ENCODE measurements at places on chromosomes 2 and 18.

GRCh38 chr2:192098814-192099491 lies 95.8 kb downstream of the TMEFF2 start:
- no peak for DNase-seq

GRCh38 chr2:46162329-46163097 lies 134.7 kb upstream of the EPAS1 start:
- no peak for DNase-seq

- DNase-seq, result no peak
These were observed 206.8 kb downstream of the OTX1 start for GRCh38 chr2:63257473-63257872.

- DNase-seq, result no peak
These were observed 89.7 kb upstream of the COL3A1 start for GRCh38 chr2:188884517-188884916.

DNA sequence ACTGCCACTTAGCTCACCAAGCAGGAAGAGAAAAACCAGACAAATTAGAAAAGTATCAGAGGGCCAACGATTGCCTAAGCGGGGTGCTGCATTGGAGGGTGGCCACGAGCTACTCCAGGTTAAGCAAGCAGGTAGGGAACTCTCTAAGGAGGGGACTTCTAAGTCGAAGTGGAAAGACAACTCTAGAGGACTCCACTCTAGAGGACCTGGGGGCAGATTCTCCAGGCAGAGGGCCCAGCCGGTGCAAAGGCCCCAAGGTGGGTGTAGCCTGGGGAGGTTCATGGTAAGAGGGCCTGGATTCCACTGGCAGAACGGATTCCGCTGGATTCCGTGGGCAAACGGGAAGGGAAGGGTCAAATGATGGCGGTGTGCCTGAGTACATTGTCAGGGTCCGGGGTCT lies 12.7 kb downstream of the FBLN7 start:
- DNase-seq, result no peak

GRCh38 chr2:161139098-161139987 lies 20.9 kb upstream of the TANK start:
- no peak for DNase-seq

DNA sequence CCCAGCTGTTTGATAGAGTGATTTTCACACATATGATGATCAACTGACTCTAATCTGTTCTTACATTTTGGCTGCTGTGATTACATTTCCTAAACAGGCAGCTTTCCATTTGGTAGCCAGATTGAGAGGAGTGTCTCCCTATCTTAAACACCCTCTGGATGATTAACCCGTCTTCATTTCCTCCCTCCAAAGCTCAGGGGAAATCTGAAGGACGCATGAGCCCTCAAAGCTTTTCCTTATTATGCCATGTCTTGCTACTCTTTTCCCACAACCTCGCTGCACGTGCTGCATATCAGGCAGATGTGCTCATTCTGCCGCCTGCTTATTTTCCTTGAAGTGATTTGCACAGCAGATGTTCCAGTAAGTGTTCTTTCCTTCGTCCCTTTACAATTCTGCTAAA lies 837.4 kb downstream of the LRRTM4 start:
- no peak for DNase-seq

GRCh38 chr2:138486363-138487198 lies 15.0 kb upstream of the SPOPL start:
- no peak for DNase-seq

DNA sequence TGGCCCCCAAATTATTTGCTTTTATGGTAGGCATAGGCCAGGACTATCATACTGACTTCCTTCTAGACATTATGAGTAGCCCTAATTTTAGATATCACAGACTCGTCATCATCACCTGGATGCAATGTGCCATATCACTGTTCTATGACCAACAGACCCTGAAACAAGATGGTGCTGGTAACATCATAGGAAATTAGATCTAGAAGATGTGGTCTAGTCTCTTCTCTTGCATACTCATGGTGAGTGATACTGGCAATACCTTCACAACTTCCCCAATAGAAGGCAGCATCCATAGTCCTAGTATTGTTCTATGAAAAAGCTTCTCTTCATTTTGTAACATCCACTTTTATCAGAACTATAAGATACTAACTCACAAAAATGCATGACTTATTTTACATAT lies 116.3 kb upstream of the ITGA4 start:
- DNase-seq, result no peak

- DNase-seq, result no peak
These were observed 14.2 kb upstream of the CABLES1 start for GRCh38 chr18:23121133-23121532.

- DNase-seq, result no peak
These were observed 87.3 kb downstream of the MALT1 start for GRCh38 chr18:58758606-58759005.

GRCh38 chr2:142422769-142423168 lies 292.0 kb upstream of the LRP1B start:
- DNase-seq, result no peak

GRCh38 chr2:30224151-30224550 lies 7.2 kb upstream of the LBH start:
- DNase-seq, result no peak

DNA sequence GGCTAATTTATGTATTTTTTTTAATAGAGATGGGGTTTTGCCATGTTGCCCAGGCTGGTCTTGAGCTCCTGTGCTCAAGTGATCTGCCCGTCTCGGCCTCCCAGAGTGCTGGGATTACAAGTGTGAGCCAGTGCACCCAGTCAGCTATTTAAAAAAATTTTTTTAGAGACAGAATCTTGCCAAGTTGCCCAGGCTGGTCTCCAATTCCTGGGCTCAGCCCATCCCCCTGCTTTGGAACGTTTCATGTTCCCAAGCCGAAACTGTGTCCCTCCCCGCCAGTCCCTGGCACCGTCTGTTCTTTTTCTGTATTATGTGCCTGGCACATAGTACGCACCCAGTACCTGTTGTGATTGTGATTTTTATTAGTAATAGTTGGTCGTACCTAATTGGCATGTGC lies 63.1 kb upstream of the MGAT5 start:
- no peak for DNase-seq

DNA sequence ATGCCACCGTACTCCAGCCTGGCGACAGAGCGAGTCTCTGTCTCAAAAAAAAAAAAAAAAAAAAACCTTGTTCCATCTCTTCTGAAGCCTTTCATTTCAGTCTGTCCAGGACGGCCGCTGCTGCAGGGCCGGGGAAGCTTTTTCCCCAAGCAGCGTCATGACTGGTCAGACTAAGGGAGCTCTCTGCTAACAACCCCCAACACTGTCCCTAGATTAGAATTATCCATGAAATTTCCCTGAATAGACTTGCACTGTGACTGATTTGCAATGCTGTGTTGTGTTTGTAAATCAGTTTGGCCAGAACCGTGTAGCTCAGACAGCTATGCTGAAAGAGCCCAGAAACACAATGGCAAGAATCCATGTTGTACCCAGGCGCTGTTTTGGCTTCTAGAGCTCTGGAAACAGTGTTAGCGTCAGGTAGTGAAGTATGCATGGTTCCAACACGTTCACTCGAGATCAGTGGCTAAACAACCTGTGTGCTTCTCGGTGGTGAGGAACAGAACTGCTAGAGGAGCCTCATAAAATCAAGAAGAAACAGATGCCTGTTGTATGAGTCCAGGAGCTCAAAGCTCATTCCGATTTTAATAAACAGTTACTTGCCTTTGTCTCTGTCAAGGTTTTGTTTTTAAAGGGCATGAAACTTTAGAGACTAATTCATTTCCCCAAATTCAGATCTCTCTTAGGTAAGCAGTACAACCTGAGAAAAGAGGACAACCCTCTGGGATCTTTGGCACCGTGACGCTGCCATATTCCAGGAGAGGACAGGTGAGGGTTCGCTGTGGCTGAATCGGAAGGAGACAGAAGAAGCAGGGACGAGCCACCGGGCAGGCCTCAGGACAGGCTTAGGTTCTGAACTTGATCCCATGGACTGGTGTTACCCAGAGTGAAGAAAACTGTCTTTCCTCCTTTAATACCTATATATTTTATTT lies 43.5 kb downstream of the GORASP2 start:
- no peak for DNase-seq

DNA sequence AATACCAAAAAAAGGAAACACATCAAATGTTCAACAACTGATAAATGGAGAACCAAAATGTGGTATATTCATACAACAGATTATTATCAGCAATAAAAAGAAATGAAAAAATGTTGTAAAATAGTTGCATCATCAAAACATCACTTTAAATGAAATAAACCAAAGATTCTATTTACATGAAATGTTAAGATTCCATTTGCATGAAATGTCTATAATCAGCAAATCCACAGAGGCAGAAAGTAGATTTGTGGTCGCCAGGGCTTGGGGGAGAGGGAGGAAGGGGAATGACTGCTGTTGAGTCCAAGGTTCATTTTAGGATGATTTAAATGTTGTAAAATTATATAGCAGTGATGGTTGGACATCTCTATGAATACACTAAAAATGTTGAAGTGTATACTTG lies 181.9 kb downstream of the RTP5 start:
- DNase-seq, result no peak

DNA sequence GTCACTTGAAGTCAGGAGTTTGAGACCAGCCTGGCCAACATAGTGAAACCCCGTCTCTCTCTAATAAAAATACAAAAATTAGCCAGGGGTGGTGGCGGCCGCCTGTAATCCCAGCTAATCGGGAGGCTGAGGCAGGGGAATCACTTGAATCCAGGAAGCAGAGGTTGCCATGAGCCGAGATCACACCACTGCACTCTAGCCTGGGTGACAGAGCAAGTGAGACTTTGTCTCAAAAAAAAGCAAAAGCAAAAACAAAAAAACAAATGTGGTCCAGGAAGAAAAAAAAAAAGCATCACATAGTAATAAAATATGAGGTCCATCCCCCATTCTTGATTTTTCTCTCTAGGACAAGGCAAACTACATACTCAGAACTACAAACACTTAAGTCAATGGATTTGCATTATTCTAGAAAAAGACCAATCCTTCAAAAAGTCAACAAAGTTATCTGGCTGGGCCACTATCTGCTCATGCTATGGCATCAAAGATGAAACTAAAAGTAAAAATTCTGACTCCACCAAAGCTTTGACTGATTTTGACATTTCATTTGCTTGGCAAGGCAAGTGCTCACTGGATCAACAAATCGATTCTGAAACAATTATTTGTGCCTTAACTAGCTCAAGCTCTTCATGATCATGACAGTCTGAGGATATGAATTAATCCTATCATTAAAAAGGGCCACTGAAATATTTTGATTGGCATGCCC lies 28.4 kb downstream of the MEX3C start:
- no peak for DNase-seq

Measured in SIG-M5 (cell line).